AML-193 (cell line): ENCODE measurements at places on chromosomes 11 and 22.

DNA sequence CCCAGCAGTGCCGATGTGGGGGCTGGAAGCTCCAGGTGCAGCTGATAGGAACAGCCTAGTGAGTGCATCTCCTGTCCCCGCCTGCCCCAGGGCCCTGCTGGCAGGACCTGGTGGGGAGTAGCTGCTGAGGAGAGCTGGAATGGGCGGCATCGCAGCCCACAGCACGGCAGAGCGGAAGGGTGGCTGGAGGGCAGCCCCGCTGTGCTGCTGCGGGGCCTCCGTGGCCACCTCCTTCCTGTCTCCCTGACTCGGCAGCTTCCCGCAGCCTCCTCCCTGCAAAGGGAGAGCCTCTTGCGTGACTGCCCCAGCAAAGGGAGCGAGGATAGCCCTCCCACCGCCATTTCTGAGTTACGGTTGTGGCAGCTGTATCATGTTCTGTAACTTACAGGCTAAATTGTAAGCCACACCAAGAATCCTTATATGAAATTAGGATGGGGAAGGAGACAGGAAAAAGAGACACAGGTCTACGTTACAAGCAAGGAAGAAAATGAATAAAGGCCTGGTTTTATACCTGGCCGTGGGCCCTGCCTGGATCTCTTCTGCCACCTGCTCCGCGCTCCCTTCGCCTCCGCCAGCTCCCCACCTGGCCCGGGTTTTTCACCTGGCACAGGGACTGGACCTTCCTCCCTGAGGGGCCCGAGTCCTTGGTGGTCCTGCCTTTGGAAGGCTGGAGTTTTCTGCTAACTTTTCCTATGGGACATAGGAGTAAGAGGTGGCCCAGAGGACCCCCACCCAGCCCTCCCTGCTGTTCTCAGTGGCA, 10.0 kb downstream of the TPCN2 start:
- no peak for DNase-seq

DNA sequence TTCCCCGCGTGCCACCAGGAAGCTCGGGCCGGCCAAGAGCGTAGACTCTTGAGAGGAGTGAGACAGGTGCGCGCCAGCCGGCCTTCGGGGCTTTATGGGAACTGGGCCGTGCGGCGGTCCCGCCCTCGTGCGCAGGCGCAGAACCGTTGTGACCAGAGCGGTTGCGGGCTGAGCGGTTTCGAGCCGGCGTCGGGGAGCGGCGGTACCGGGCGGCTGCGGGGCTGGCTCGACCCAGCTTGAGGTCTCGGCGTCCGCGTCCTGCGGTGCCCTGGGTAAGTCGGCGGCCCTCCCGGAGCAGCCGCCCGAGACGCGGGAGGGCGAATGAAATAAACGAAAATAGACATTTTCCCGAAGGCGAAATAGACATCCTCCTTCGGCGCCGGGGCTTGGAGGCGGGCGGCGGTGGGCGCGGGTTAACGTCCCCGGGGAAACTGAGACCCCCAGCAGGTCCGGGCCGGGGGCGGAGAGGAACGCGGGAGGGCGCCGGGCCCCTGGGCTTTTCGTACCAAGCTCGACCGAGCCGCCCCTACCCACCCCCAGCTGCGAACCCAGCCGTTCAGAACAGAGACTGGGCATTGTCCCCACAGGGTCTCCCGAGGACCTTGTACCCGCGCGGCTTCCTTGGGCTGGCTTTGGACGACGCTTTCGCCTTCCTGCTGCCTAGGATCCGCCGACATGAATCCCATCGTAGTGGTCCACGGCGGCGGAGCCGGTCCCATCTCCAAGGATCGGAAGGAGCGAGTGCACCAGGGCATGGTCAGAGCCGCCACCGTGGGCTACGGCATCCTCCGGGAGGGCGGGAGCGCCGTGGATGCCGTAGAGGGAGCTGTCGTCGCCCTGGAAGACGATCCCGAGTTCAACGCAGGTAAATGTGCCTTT, at the start of gene ASRGL1:
ASRGL1 (plus strand) TSS at position 146 of the 879 bp plus-strand sequence; CDS start at position 676, 530 bp downstream.
- DNase-seq = no peak

DNA sequence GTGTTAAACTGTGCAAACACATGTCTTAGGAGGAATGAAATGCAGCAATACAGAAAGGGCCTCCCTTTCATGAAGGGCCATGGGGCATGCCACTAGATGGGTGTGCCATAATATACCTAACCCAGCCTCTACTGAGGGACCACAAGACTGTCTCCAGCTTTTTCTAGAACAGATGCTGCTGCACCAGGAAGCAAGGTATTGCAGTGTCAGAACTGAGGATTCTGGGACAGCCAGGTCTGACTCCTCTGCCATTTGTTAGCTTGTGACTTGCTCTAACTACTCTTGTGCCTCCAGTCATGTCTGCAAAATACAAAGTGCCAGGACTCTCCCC, 53.2 kb downstream of the HIRA start:
- no peak for DNase-seq

DNA sequence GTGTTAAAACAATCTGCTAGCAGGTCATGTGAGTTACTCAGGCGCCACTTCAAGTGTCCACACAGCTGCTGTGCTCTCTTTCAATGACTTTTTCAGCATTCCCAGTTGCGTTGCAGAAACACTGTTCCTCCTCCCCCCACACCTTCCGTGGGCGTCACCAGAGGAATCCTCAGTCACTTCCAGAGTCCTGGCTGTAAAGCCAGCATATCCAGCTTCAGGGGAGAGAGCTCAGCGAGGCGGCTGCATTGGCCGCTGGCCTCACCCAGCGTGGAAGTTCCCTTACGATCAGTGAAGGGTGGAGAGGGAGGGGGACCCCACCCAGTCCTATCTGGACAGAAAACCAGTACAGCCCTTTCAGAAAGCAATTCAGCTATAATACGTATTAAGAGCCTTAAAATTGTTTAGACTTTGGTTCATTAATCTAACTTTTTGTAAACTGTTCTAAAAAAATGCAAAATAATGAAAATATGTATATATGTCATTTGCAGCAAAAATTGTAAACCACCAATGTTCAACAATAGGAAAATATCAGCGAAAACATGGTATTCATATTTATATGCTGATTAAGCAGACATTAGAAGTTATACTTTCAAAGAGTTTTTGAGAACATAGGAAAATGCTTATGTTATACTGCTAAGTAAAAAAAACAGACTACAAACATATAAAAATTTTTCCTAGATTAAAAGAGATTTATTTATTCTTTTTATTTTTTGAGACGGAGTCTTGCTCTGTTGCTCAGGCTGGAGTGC, 2.8 kb upstream of the ANO9 start:
- no peak for DNase-seq
